ENCODE measurements at places on chromosomes 11 and 22.

DNA sequence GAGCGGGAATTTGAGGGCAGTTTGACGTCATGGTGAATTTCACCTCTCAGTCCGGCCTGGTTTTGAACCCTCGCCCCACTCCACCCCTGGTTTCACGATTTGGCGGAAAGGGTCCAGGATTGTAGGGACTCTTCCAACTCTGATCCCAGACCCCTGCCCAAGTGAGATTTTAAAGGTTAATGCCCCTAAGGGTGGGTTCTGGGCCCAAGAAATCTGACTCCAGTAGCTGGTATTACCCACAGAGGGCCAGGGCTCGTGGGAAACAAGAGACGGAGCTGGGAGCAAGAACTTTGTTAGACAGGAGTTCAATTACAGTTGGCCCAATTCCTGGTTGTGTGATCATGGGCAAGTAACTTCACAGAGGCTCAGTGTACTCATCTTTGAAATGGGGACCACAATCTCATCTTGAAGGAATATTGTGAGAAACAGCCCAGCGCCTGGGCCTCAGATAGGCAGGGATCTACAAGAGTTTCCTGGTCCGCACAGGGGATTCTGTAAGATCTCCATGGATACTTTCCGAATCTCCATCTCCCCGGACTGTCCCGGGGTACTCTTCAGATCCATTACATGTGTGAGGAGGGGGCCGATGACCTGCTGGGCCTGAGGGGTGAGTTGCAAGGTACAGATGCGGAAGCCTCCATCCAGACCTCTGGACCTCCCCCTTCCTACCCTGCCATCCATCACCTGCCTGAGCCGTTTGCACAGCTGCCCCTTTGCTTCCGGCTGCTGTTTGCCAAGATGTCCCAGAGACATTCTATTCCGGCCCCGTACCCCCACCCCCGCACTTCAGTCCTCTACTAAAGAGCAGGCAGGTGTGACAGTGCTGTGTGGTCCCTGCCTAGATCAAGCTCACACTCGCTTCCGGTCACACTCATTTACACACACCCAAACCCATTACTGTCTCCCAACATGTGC, 687 bp upstream of the CALCA start:
- DNase-seq, result peak; percentile 78

DNA sequence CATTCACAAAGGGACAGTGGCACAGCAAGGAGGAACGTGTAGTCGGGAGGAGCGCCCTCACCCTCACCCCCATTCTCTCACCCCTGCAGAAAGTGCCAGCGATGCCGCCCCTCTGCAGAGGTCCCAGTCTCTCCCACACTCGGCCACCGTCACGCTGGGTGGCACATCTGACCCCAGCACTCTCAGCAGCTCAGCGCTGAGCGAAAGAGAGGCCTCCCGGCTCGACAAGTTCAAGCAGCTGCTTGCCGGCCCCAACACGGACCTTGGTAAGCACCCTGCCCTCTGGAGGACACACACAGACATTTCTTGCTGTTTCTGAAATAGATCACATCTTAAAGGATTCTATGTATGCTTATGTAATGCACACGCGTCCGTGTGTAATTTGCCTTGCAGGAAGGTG, 34.9 kb downstream of the TBC1D22A start:
- no peak for DNase-seq

DNA sequence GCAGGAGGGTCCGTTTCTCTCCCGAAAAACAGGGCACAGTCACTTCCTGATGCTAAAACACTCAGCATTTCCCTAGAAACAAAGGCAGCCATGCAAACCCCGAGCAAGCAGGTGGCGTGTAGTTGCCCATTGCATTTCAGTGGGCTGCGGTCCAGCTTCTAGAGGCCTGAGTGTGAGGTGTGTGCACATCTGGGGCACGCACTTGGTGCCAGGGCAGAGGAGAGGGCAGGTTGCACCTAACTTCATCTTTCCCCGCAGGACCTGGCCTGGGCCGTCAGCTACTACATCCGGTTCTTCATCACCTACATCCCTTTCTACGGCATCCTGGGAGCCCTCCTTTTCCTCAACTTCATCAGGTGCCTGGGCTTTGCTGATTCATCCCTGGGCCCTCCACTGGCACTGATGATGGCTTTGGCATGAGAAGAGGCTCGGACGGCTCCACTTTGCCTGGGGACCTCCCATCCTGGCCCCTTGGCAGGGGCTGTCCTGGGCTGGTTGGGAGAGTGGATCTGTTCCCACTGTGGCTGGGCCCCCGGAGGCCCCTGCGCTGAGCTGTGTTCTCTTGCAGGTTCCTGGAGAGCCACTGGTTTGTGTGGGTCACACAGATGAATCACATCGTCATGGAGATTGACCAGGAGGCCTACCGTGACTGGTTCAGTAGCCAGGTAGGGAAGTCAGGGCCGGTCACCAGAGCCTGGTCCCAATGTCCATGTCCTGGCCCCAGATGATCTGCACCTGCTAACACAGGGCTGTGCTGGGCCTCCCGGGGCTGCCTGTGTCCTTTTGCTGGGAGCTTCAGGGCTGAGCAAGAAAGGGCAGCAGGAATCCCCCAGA, 28.4 kb downstream of the FADS3 start:
- DNase-seq, result no peak

GRCh38 chr11:112004389-112004788, 20.8 kb upstream of the DLAT start:
- DNase-seq, result no peak

DNA sequence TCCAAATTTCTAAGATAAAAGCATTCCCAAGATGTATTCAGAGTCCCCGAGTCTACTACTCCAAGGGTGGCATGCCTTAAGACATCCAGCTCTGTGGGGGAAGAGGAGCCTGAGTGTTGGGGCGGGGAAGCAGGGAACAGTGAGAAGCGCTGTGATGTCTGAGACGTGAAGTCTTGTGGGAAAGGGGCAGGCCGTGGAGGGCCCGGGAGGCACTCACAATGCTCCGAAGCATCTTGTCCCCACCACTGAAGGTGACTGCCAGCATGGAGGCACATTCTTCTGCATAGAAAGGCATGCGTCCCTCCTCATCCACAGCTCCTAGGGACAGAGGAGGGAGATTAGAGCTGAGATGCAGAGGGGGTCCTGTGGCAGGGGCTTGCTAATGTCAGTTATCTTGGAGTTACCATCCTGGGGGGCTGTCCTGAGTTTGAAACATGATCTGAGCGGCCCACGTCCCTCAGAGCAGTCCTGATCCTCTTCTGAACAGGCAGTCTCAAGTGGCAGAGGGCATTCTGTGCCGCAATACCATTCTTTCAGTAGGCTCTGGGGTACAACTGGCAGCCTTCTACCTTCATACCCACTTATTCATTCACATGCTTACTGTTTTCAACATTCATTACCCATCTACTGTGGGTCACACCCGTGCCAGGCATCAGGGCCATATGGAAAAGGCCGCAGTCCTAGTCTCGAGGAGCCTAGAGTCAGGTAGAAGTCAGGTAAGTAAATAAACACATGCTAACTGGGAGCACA, 8.7 kb downstream of the PCSK7 start:
- DNase-seq, result no peak

GRCh38 chr11:36791957-36792356, 193.9 kb upstream of the RAG2 start:
- no peak for DNase-seq

DNA sequence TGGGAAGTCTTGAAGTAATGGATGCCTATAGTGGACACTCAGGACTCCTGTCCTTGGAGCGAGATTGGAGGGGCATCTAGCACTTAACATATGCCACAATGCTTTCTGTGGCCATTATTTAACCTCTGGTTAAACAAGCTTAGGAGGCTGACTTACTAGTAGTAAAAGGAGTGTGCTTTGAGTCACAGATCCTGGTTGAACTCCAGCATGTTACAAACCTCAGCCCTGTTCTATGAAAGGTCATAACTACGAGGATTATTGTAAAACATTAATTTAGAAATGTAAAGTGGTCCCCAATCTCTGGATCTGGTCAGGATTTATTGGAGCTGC, 1.1 kb upstream of the LBHD1 start:
- DNase-seq, result no peak

GRCh38 chr11:19474211-19474610, 233.5 kb upstream of the E2F8 start:
- no peak for DNase-seq

Data from NCI-H1092 (cell line).